ENCODE measurements at places on chromosomes 7 and 10. TPM values are rescaled to one million over a fixed set of nuclear protein-coding genes. Genes with fewer than 3 reads are reported as not detected.

- DNase-seq: no peak
- no peaks in the 10 kb centered on the region for H3K36me3 ChIP-seq
- no peak overlapping the region for H3K4me3 ChIP-seq
- H3K27ac ChIP-seq: no peak overlapping the region
- peaks cover 25% of the 10 kb centered on the region for H3K4me1 ChIP-seq
Observed at GRCh38 chr10:132002004-132002403, 20.3 kb upstream of the BNIP3 start.

GRCh38 chr7:141410353-141411000 lies 140.7 kb upstream of the AGK start:
- no peaks in the 10 kb centered on the region for H3K36me3 ChIP-seq
- DNase-seq: no peak
- no peak overlapping the region for H3K27ac ChIP-seq
- no peaks in the 10 kb centered on the region for H3K27me3 ChIP-seq
- H3K4me1 ChIP-seq: no peaks in the 10 kb centered on the region
- no peak overlapping the region for H3K4me3 ChIP-seq

DNA sequence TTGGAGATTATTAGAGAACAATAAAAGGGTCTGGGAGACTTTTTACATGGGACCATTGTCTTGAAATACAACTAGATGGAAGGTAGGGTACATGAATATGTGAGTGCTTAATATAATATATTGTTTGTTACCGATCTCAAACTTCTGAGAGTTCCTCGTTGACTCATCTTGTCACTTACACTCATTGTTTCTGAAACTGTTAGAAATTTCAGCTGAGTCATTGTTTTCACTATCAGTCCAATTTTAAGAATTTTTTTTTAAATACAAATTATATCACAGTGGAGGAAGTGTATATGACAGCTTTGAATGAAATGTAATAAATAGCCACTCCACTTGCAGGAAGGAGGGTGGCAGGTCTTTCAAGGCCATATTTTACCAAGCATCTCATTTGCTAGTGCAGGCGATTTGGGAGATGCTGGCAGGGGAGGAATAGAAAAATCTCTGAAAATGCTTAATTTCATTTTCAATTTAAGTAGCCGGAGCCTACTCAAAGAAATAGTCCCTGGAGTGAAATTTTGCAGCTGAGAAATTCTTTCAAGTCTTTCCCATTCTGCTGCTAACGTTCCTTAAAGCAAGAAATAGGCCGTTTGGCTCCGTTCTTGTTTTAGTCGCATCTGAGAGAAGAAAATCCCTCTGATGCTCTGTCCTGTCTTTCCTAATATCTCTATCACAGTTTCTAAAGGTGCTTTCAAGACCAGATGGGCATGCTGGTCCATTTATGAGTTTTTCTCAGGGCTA lies 1404.2 kb upstream of the CELF2 start:
- no peak for DNase-seq
- H3K4me1 ChIP-seq: no peaks in the 10 kb centered on the region
- no peak overlapping the region for H3K27ac ChIP-seq
- no peaks in the 10 kb centered on the region for H3K36me3 ChIP-seq

Gene TMEM176A
- total RNA-seq: 12.9 TPM

- no peaks in the 10 kb centered on the region for H3K36me3 ChIP-seq
- H3K27ac ChIP-seq: no peak overlapping the region
- no peak overlapping the region for H3K4me3 ChIP-seq
Observed at GRCh38 chr7:78253850-78254725, 455.5 kb downstream of the PHTF2 start.

- no peak overlapping the region for H3K4me3 ChIP-seq
- no peak overlapping the region for H3K27ac ChIP-seq
Observed at GRCh38 chr10:32471232-32471631, 25.3 kb downstream of the CCDC7 start.

GRCh38 chr10:6716516-6716915 lies 136.4 kb upstream of the PRKCQ start:
- no peaks in the 10 kb centered on the region for H3K4me1 ChIP-seq
- no peaks in the 10 kb centered on the region for H3K36me3 ChIP-seq
- no peak overlapping the region for H3K27ac ChIP-seq
- no peak for DNase-seq

DNA sequence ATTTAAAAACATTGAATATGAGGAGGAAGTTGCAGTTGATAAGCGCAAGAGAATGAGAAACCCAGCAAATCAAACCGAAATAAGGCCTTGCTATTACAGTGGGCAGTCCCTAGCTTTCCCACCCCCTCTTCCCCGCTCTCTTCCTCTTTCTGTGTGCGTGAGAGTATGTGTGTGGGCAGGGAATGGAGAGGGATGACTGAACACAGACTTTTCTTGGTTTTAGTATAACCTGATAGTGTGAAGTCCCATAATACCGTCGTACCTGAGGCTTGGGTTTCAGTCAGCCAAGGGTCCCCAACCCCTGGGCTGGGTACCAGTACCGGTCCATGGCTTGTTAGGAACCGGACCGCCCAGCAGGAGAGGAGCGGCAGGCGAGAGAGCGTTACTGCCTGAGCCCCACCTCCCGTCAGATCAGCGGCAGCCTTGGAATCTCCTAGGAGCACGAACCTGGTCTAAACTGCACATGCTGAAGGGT lies 255.3 kb downstream of the CELF2 start:
- H3K27me3 ChIP-seq: no peaks in the 10 kb centered on the region
- H3K4me3 ChIP-seq: no peak overlapping the region
- no peaks in the 10 kb centered on the region for H3K4me1 ChIP-seq
- no peak for DNase-seq
- H3K36me3 ChIP-seq: no peaks in the 10 kb centered on the region

- DNase-seq: peak; percentile 76
- H3K27me3 ChIP-seq: no peaks in the 10 kb centered on the region
- H3K4me1 ChIP-seq: peaks cover 50% of the 10 kb centered on the region
- peak overlapping the region; percentile 52 for H3K4me3 ChIP-seq
Observed at GRCh38 chr7:101936611-101937231, 119.3 kb downstream of the CUX1 start.

Gene ARMC3
- not detected for total RNA-seq

DNA sequence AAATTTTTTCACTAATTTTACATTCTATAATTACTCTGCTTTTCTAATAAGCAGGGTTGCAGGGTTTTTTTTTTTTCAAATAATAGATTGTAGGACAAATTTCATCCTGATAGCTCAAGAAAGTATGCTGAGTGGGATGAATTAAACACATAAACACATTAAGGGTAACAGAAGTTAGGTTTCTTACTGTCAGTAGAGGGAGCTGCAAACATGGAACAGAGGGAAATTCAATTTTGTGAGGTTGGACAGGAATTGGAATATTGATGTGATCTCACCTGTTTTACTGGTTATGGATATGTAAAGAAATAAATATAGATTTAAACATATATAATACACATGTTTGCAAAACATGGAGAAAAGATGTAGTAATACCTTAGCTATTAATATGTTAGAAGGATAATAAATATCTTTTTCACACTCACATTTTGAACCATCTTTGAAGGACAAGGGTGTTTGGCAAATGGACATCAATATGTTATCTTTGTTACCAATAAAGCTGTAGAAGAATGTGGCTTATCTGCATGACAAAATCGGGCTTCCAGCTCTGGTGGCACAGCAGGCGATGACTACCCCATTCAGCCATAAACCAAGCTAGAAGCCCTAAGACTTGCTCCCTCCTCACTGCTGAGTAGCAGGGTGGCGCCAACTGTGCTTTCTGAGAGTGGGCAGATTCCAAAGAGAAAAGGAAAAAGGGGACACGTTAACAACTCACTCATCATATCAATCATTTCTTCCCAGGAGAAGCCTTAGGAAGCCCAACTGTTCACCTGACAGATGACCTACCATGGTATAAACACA lies 1257.4 kb downstream of the GATA3 start:
- H3K4me1 ChIP-seq: no peaks in the 10 kb centered on the region
- no peak overlapping the region for H3K27ac ChIP-seq
- no peaks in the 10 kb centered on the region for H3K27me3 ChIP-seq
- no peaks in the 10 kb centered on the region for H3K36me3 ChIP-seq

Gene PDK4
- total RNA-seq: 3,628 TPM

GRCh38 chr10:62748386-62748785 lies 56.1 kb upstream of the ADO start:
- no peaks in the 10 kb centered on the region for H3K4me1 ChIP-seq
- no peak overlapping the region for H3K4me3 ChIP-seq
- no peaks in the 10 kb centered on the region for H3K27me3 ChIP-seq

DNA sequence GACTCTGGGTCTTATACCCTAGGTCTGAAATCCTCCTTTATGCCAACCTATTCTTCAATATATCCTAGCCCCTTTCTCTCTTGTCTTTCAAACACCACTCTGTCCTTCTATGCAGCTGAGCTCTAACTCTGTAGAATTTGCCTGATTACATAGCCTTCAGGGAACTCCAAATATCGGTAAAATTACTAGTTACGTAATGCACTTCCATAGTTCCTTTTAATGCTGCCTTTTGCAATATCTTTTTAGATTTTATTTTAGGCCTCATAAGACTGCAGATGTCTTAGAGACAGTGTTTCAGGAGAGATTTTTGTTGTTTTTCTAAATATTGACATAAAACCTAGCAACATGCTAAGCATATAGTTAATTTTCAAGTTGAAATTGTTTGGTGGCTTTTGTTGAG lies 924.8 kb downstream of the CNTNAP2 start:
- no peak overlapping the region for H3K27ac ChIP-seq
- H3K36me3 ChIP-seq: no peaks in the 10 kb centered on the region
- H3K4me3 ChIP-seq: no peak overlapping the region
- H3K27me3 ChIP-seq: no peaks in the 10 kb centered on the region
- no peaks in the 10 kb centered on the region for H3K4me1 ChIP-seq
- DNase-seq: no peak

GRCh38 chr10:126185676-126186447 lies 202.4 kb downstream of the ADAM12 start:
- H3K27ac ChIP-seq: no peak overlapping the region
- no peaks in the 10 kb centered on the region for H3K36me3 ChIP-seq
- DNase-seq: no peak
- no peaks in the 10 kb centered on the region for H3K4me1 ChIP-seq

- peaks cover 39% of the 10 kb centered on the region for H3K4me1 ChIP-seq
- no peak overlapping the region for H3K27ac ChIP-seq
- H3K4me3 ChIP-seq: no peak overlapping the region
- H3K36me3 ChIP-seq: peaks cover 7% of the 10 kb centered on the region
- DNase-seq: no peak
- no peaks in the 10 kb centered on the region for H3K27me3 ChIP-seq
Observed at GRCh38 chr7:5700391-5700985, 81.0 kb downstream of the RNF216 start.

- H3K27me3 ChIP-seq: no peaks in the 10 kb centered on the region
- peaks cover 30% of the 10 kb centered on the region for H3K4me1 ChIP-seq
- H3K27ac ChIP-seq: peak within 1 kb of the TSS; percentile 96
- DNase-seq: no peak
Observed at GRCh38 chr7:100585511-100586265, at the start of gene LRCH4. LRCH4 (minus strand) TSS chr7:100586129; CDS start chr7:100586100, 29 bp downstream.

Gene CH25H
- 0.85 TPM for total RNA-seq
